Skin of body (tissue), 3 donors: ENCODE measurements at places on chromosomes 2 and 18. TPM values are rescaled to one million over a fixed set of nuclear protein-coding genes. Genes with fewer than 3 reads are reported as not detected.

Gene NOSTRIN
- total RNA-seq: 9.4 TPM

Gene TBR1
- 0.30 TPM for total RNA-seq

Gene DAW1
- not detected for total RNA-seq

Gene CDH20
- 2.8 TPM for total RNA-seq

Gene SCN7A
- 18.2 TPM for total RNA-seq

Gene NEURL3
- total RNA-seq: 0.10 TPM

Gene XDH
- total RNA-seq: 1.7 TPM

Gene IL1F10
- 2.7 TPM for total RNA-seq

Gene AOX1
- 2.6 TPM for total RNA-seq

Gene VWA3B
- not detected for total RNA-seq

Gene CCDC85A
- 3.6 TPM for total RNA-seq
